ENCODE measurements at places on chromosomes 7 and 10.

GRCh38 chr10:31648966-31649365 is 279.7 kb downstream of the ARHGAP12 start:
- DNase-seq, result no peak

- no peak for DNase-seq
Measured at GRCh38 chr7:140509789-140510188, 30.5 kb upstream of the MKRN1 start.

GRCh38 chr10:129914960-129915359 is 49.1 kb downstream of the EBF3 start:
- DNase-seq, result no peak

GRCh38 chr7:65265933-65266519 is 107.6 kb upstream of the ZNF92 start:
- no peak for DNase-seq

DNA sequence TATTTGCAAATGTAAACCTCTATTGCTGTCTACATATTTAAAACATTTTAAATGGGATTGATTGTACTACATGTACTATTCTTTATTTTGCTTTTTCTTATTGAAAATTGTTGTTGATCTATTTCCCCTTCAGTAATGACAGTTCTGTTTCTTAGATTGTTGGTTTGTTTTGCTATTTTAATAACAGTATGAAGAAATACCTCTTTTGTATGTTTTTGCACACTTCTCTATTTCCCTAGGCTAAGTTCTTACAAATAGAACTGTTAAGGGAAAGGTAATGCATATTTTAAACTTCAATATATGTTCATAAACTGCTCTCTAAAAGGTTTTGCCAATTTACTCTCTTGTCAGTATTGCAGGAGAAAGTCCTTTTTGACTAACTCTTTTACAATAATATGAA is 195.0 kb upstream of the PRPS1L1 start:
- no peak for DNase-seq

- DNase-seq, result no peak
Measured at GRCh38 chr7:140675726-140676125, 3.0 kb downstream of the ADCK2 start.
